ENCODE measurements at places on chromosomes 6 and 20.

DNA sequence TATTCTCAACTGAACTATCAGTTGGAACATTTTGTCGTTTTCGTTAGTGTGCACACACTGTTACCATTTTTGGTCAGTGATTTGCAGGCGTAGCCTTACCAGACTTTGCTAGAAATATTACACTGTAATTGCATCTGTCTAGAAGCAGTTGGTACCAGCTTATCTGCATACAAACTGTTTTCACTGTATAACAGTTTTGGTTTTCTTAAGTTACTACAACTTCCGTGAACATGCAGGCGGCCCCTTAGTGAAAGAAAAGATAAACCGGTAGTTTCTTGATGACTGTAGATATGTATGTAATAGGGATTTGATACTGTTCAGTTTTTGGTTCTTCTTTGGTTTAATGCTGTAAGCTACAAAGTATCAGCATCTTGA lies 1.3 kb downstream of the DSTN start:
- DNase-seq, result no peak

DNA sequence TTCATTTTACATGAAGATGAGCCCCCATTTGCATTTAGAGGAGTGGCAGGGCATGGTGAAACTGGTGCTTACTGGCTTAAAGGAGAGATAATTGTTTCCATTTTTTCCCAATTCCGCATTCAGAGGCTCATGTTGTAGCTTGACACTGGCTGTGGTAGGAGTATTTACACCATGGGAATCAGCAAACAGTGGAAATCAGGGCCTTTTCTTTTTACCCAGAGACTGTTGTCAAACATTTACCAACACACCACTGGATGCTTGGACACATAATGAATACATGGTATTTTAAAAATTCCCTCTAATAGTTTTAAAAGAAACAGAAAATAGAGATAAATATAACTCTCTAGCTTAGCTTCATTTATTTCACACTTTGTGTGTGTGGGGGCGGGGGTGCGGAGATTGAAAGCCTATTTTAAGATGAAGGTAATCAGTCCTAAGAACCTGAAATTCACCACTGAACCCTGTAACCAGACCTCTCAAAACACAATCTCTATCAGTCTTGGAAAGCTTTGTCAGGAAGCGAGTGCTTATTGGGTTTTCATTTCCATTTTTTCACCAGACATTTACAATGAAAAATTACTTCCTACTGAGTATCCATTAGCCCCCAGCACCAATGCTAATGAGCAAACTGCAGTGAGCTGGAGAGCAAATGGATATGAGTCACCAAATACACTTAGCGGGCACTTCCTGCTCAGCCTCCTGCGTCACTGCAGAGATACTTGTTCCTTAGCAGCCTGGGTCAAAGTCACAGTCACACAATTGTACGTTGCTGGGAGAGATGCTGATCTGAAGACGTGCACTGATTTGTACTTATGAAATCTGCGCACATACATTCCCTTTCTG lies 532.0 kb downstream of the BCKDHB start:
- DNase-seq, result peak; percentile 78

GRCh38 chr6:14396392-14396791 lies 278.8 kb downstream of the CD83 start:
- DNase-seq, result no peak

GRCh38 chr6:18380158-18380836 lies 6.9 kb upstream of the RNF144B start:
- DNase-seq, result peak; percentile 57

DNA sequence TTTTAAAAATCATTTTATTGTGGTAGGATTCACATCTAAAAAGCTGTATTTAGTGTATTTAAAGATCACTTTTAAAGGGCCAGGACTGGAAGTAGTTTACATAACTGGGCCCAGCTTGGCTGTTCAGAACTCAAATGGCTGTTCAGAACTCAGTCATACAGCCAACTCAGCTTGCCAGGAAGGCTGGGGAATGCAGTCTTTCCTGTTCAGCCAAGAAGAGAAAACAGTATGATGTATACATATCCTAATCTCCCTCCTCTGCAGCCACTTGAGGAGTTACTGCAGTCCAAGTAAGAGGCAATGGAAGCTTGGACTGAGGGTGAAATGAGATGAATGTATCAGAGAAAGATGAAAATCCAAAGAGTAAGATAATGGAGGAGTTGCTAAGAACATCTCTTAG lies 24.6 kb downstream of the DSTN start:
- DNase-seq, result peak; percentile 36

DNA sequence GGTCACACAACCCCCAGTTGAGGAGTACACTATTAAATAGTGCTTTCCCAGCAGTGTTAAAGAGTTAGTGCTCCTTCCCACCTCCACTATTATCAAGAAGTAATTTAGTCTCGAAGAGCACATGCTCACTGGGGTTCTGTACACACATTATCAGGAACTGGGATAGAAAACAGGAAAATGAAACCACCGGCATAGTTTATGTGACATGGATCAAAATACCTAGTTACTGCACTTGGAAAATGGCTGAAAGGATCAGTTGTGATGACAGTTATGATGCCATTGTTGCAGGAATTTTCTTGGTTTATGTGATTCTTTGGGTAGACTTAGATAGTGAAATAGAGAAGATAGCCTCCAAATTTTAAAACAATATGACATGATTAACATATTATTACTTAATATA lies 152.9 kb downstream of the AKAP7 start:
- no peak for DNase-seq

DNA sequence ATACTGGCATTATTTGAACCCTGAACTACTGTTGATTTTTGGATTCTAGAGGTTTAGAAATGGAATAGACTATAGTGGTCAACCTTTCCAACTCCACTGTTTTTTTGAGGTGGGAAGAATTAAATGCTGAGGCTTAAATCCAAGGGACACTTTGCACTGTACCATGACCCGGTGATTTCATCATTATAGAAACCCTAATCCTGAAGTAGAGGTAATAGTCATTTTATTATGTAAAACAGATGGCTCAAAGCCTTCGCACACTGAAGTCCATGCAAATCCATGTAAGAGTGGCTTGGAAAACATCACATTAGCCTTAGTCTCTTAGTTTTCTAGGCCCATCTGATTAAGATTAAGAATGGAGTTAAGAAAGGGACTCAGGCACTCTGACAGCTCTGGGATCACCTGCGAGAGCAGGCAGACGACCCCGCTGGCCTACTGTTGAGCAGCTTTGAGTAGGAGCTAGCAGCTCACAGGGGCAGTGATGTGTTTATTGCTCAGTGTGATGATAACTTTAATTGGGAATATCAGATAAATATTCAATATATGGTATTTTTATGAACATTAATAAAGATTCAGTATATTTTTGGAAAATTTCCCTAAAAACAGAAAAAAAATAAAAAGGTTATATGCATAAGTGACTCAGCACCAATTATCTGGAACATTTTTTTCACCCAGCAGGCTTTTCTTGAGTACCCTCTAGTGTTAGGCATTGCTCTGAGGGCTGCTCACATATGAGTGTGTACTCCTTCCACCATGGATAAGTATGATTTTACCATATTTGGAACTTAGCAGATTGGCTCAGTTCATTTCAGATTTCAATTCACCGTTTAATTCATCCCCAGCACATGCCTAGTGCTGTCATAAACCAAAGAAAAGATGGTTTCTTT lies 13.4 kb downstream of the SLX4IP start:
- no peak for DNase-seq

DNA sequence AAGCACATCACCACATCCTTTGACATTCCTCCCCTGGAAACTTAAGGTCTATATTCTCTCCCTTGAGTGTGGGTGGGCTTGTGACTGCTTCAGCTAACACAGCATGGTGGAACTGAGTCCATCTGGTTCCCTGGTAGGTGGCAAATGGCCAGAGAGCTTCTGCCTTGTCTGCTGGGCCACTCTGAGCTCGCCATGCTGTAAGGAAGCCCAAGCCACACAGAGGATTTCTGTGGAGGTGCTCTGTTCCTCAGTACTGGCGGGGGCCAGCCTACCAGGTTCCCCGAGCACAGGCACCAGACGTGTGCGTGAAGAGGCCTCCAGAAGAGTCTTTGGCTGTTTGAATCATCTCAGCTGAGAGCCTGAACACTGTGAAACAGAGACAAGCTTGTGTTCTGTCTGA lies 41.6 kb upstream of the PMEPA1 start:
- no peak for DNase-seq

DNA sequence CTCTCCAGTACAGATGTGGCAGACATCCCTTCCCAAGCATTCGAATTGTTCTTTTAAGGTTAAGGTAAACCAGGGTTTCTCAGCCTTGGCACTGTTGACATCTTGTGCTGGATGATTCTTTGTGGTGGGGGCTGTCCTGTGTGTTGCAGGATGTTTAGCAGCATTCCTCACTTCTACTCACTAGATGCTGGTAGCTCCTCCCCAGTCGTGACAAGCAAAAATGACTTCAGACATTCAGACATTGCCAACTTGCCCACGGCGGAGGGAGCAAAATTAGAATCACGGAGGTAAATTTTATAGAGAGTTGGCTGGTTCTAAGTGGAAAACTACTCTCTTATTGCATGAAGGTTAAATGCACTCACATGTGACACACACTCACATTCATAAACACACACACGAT lies 188.7 kb downstream of the GMPR start:
- DNase-seq, result no peak

DNA sequence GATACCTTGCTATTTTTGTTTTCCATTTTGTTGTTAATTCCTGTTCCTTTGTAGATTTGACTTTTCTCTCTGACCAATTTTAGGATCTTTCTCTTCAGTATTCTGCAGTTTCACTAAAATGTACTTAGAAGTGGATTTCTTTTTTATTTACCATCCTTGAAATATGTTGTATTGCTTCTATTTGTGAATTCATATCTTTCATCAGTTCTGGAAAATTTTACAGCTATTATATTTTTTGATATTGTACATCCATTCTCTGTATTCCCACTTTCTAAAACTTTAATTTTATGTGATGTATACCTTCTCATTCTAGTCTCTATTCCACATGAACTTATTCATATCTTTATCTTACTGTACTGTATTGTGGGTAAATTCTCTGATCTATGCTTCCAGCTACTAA lies 9.7 kb upstream of the ALDH8A1 start:
- no peak for DNase-seq

DNA sequence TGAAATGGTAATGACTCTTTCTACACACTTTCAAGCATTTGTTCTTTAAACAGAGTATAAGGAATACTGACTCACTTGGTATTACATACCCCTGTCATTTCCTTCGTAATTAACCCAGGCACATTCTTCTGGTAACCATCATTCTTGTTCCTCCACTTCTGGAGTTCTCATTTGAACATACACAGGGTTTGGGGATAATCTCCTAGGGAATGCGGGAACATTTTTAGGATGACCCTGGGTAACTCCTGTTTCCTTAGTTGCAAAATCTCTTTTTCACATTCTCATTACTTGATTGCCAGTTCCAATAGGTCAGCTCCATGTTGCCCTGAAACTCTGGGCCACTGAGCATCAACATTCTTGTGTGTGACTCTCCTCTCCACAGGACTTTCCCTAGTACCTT lies 51.5 kb upstream of the E2F3 start:
- no peak for DNase-seq

- no peak for DNase-seq
Observed at GRCh38 chr20:32975698-32976674, 28.2 kb downstream of the SUN5 start.

DNA sequence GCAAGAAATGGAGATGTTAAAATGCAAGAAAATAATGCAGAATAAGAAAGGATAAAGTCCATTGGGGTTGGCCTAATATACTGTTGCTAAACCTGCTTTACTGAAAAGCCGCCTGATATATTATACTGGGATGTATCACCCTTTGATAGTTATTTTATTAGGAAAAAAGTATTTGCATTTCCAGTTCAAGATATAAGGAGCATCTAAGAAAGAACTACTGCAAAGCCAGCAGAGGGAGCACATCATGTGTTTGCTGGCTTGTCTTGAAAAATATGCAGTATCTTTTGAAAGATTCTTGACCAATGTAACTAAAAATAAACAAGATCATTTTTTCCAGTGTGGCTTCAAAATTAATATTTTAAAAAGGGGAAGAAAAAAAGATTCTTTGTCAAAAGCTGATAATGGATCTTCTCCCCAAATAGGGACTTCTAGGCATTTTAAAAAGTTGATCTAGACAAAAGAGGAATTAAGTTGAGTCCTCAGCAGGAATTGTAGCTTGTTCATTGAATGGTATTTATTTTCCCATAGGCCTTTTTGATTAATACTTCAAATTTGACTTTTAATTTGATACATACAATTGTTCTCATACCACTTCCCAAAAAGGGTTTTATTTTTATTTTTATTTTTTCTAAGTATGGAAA lies 214.9 kb downstream of the ZFAND3 start:
- DNase-seq, result peak; percentile 30

GRCh38 chr6:52189974-52190373 lies 3.8 kb downstream of the IL17A start:
- no peak for DNase-seq

- DNase-seq, result no peak
Observed at GRCh38 chr6:40528051-40528450, 59.1 kb downstream of the LRFN2 start.

- DNase-seq, result no peak
Observed at GRCh38 chr6:167721291-167721690, 105.4 kb upstream of the AFDN start.

DNA sequence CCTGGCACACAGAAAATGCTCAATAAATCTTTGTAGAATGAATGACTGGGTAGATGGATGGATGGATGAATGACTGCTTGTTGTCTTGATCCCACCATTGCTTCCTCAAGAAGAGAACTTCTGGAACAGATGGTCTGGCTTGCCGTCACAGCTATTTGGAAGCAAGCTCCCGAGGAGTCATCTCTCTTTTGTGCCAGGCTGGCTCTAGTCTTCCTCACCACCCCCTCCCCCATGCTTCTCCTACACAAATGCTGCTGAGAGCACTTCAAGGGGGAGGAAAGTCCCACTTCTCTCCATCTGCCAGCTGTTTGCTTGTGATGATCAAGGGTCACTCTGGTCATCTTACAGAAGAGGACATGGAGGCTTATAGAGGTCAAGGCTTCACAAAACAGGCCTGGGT lies 11.6 kb upstream of the KCNG1 start:
- DNase-seq, result no peak

- DNase-seq, result no peak
Observed at GRCh38 chr6:147774856-147775255, 266.4 kb downstream of the SAMD5 start.

DNA sequence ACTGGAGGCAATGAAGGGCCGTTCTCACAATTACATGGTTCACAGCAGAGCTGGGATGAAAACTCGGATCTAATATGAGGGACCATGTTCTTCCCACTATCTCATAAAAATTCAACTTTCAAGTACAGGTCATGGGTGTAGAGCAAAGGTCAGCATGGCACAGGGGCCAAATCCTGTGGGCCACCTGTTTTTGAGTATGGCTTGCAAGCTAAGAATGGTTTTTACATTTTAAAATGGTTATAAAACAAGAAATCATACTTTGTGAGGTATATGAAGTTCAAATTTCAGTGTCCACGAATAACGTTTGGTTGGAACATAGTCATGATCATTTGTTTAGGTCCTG lies 4.6 kb downstream of the MAP3K5 start:
- DNase-seq, result no peak

DNA sequence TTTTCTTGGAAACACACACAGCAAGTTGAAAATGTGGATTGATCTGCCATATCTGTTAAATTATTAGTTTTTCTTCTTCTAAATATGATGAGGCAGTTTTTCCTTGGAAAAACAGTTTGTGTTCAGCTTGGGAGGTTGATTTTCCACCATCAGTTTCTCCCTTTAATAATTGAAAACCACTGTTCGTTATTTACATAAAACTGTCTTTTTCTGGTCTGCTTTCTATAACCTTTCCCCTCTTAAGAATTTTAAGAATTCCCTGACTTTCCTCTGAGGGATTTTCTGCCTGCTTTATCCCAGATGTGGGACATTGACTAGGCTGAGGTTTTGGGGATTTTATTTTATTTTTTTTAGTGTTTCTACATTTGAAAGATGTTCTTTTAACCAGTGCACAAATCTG lies 27.2 kb downstream of the DSE start:
- peak; percentile 33 for DNase-seq

Measured in AG20443 (cell line).